Cerebellar cortex (tissue), 1 donor: ENCODE measurements at places on chromosomes 3 and 15.
A peak's percentile ranks its signal among the peaks of the same experiment; 100 is the strongest.

DNA sequence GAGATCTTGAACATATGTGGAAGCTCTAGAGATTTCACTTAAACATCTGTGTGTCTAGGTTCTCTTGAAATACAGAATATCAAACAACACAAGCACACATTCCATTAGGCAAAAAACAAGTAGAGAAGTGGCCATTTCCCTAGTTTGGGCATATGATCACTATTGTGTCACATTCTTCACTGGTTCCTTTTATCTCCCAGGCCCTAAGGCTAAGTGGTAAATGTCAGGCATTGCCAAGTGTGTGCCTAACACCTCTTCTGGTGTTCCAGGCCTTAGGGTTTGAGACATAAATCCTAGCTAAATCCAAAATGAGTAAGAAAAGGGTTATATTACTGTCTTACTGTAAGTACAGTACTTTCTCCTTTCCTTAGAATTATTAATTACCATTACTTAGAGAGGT is 880.1 kb downstream of the PDCD6IP start:
- DNase-seq: no peak

- peak; percentile 24 for DNase-seq
Measured at GRCh38 chr3:36060950-36061349, 319.4 kb upstream of the STAC start.

DNA sequence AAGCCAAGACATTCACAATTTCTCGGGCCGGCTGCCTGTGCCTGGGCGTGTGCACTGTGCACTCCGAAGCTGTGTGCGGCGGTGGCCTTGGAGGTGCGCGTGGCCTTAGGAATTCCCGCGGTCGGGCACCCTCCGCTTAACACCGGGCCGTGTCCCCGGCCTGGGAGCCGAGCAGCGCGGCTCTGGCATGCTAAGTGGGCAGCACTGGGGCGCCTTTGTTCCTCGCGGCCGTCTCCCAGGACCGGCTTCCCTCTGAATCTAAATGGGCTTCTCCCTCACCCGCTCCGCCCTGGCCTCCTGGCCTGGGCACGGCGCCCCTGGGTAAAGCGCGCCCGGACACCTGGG is 498 bp upstream of the ARNT2 start:
- DNase-seq: peak; percentile 40

DNA sequence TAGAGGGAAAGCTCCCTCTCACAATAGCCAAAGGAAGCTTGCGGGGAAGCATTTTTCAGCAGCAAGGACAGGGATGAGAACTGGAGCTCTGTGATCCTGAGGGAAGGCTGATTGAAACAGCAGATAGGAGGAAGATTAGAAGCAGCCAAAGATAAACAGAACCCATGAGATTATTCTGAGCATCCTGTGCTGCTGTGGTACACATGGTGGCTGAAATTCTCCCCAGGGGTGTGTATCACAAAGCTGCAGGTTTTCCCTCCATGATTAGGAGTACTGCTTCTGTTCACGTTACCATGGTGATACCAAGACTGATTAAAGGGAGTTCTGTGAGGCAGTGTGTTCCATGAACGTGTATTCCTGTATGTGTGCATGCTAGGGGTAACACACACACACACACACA is 30.3 kb upstream of the PSMD6 start:
- DNase-seq: no peak
